Spleen (tissue), 13 donors: ENCODE measurements at places on chromosomes 6 and 20. TPM values are rescaled to one million over a fixed set of nuclear protein-coding genes. Genes with fewer than 3 reads are reported as not detected.

Gene ADA
- 25.0 TPM for polyA plus RNA-seq

Gene PRL
- not detected for polyA plus RNA-seq

Gene LAMA4
- 2.4 TPM for polyA plus RNA-seq

Gene FRK
- polyA plus RNA-seq: 0.20 TPM

Gene EYS
- not detected for polyA plus RNA-seq

Gene RCAN2
- polyA plus RNA-seq: 2.4 TPM

GRCh38 chr20:44572551-44573500 lies 9.6 kb upstream of the PKIG start:
- no peak for DNase-seq
- H3K27me3 ChIP-seq: no peaks in the 10 kb centered on the region
- peak overlapping the region; percentile 72 for H3K27ac ChIP-seq

DNA sequence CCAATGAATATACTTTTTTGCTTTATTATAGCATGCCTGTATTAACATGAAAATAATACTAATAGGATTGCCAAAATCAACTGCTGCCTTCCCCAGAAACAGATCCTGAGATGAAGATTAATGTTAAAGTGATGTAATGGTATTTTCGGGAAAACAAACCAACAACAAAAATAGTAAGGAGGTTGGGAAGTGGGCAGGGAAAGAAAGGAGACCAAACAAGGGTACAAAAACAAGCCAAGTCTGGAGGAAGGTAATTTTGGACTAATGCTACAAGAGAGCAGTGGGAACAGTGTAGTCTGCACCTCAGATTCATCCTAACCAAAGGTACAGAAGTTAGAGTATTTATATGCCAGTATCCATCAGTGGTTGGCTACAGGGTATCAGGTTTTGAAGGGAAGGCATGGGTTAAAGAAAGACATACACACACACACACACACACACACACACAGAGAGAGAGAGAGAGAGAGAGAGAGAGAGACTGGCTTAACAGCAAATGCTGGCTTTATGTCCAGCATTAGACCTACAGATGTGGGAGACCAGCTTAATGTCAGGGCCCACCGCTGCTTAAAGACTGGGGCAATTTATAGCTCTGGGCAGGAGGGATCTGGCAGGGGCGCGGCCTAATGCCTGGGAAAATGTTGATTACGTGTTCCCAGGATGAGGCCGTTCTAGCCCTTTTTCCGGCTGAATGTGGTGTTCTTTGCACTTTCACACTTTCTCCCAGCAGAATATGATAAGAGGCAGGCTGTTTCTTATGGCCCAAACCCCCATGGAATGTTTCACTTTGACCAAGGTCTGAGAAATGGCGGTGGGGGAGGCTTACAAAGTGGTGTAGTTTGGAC lies 3.8 kb upstream of the SLC17A1 start:
- H3K36me3 ChIP-seq: no peaks in the 10 kb centered on the region
- no peaks in the 10 kb centered on the region for H3K27me3 ChIP-seq
- H3K27ac ChIP-seq: no peak overlapping the region
- no peak for DNase-seq
- no peaks in the 10 kb centered on the region for H3K4me1 ChIP-seq

Gene MOG
- polyA plus RNA-seq: not detected

DNA sequence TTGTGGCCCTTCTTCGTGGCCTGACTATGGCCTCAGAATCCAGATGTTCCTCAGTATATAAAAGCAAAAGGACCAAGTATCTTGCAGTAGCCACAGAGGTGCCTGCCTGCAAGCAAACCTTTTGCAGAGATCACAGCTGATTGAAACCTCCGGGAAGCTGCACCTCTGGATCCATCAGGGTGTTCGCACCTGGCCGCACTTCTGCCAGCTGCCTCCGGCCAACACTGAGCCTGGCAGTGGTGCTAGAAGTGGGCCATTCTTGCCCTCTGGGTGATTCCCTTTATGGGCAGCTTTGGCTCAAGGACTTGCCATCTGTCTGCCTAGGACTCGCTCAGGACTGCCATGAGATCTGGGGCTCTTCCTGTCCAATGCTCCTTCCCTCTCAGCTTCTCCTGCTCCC lies 214.6 kb upstream of the ECI2 start:
- H3K4me1 ChIP-seq: no peaks in the 10 kb centered on the region
- no peak overlapping the region for H3K4me3 ChIP-seq
- no peaks in the 10 kb centered on the region for H3K36me3 ChIP-seq
- no peak overlapping the region for H3K27ac ChIP-seq
- no peaks in the 10 kb centered on the region for H3K27me3 ChIP-seq

DNA sequence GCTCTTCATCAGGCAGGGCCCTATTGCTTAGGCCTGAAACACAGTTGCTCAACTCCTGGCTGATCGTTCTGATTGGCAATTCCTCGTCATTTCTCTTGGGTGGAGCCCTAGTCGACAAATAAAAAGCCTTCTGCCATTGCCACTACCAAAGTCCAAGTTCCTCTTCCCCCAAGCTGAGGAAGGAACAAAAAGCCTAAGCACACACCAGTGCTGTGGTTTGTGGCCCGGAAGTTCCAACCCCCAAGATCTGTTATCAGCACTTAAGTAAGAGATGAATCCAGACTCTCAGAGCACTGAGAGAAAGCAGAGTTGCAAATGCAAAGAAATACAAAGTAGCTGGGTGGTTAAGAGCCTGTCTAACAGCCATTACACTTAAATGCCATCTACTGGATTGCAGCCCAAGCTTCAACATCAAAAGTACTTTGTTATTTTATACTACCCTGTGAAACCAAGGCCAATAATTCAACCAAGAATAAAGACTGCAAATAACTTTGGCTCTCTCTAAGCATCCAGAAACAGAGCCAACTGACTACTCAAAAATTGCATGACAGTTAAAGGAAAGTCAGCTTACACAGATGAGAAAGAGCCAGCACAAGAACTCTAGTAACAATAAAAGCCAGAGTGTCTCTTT lies 1024.0 kb downstream of the GRIK2 start:
- no peak overlapping the region for H3K4me3 ChIP-seq
- H3K27ac ChIP-seq: no peak overlapping the region
- H3K27me3 ChIP-seq: no peaks in the 10 kb centered on the region
- no peaks in the 10 kb centered on the region for H3K4me1 ChIP-seq

Gene PROKR2
- polyA plus RNA-seq: not detected

Gene RTN4IP1
- 6.5 TPM for polyA plus RNA-seq

- no peak overlapping the region for H3K4me3 ChIP-seq
- H3K36me3 ChIP-seq: no peaks in the 10 kb centered on the region
- no peak for DNase-seq
These were observed 43.9 kb upstream of the MDFI start for GRCh38 chr6:41594326-41594725.

DNA sequence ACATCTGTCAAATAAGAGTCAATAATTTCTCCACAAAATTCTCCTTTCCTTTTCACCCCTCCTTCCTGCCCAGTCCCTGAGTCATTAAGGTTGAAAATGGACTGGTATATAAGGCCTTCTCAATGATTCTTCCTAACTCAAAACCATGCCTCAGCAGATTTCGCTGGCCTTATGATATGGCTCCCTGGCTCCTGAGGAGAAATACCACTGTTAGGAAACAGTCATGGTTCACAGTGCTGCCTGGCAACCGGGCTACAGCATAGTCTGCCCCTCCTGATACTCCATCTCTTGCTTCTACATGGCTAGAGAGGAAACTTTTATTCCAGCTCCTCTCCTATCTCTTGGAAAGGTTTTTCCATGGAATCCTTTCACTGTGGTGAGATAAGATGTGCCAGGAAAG lies 4.7 kb downstream of the UBE2J1 start:
- no peaks in the 10 kb centered on the region for H3K27me3 ChIP-seq
- DNase-seq: no peak
- peaks cover 40% of the 10 kb centered on the region for H3K4me1 ChIP-seq
- no peak overlapping the region for H3K4me3 ChIP-seq
- peak overlapping the region; percentile 99 for H3K27ac ChIP-seq
- H3K36me3 ChIP-seq: no peaks in the 10 kb centered on the region

DNA sequence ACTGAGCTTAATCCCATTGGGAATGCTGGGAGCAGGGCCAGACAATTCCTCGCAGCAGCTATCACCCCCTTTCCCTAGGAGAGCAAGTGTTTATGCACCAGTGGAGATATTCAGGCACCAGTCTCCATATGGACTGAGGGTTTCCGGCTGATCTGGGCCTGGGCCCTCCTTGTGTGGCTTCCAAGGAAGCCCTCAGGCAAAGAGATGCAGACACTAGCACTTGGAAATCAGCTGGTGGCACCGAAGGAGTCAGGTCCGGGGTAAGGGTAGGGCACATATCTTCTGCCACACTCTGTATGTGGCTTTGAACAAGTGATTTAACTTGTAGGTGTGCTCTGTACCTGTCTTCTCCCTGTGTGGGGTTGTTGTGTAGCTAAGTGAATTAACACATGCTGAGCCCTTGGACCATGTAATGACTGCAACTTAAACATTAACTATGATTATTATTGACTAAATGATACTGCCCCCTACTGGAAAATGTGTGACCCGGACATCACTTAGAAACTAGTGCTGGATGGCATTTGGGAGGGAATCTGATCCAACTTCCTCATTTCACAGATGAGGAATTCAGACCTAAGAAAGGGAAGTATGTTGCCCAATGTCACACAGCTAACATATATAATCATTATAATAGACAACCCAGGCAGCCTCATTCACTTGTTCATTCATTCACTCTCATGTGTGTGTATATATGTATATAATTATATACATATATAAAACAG lies 19.3 kb upstream of the WFDC2 start:
- no peak overlapping the region for H3K27ac ChIP-seq
- H3K4me3 ChIP-seq: no peak overlapping the region
- no peak for DNase-seq

- no peak overlapping the region for H3K27ac ChIP-seq
- no peak overlapping the region for H3K4me3 ChIP-seq
- H3K4me1 ChIP-seq: peaks cover 27% of the 10 kb centered on the region
- no peak for DNase-seq
- no peaks in the 10 kb centered on the region for H3K36me3 ChIP-seq
- H3K27me3 ChIP-seq: no peaks in the 10 kb centered on the region
These were observed 475.3 kb upstream of the JARID2 start for GRCh38 chr6:14770572-14770971.

DNA sequence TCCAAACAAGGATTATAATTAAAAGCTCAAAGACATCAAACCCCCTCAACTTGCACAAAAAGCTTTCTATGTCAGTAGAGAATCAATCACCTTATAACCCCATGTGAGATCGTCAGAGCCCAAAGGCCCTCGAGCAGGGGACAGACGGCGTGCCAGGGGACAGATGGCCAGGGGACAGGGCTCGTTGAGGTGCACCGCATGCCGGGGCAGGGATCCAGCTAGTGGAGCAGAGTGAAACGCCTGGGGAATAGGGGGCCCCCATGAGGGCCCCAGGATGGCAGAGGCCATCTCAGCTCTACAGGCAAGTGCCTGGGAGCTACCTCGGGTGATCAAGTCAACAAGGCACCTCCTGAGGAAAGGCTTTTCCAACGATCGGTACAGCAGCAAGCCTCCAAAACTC lies 28.6 kb downstream of the DIDO1 start:
- H3K27ac ChIP-seq: no peak overlapping the region
- DNase-seq: peak; percentile 7
- no peaks in the 10 kb centered on the region for H3K27me3 ChIP-seq

DNA sequence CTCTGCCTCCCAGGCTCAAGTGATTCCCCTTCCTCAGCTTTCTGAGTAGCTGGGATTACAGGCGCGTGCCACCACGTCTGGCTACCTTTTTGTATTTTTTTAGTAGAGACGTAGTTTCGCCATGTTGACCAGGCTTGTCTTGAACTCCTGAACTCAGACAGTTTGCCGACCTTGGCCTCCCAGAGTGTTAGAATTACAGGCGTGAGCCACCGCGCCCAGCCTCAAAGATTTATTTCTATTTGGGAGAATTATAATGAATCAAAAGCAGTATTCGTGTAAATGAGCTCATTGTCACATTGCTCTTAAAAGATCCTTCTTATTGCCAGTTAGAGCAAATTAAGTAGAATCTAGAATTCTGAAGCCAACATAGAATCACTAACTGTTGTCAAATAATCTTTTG lies 9.4 kb upstream of the ZNF343 start:
- H3K4me1 ChIP-seq: no peaks in the 10 kb centered on the region
- H3K4me3 ChIP-seq: no peak overlapping the region
- no peak overlapping the region for H3K27ac ChIP-seq

- no peak overlapping the region for H3K4me3 ChIP-seq
- no peak for DNase-seq
- H3K36me3 ChIP-seq: no peaks in the 10 kb centered on the region
- no peaks in the 10 kb centered on the region for H3K27me3 ChIP-seq
- H3K4me1 ChIP-seq: peaks cover 21% of the 10 kb centered on the region
- no peak overlapping the region for H3K27ac ChIP-seq
These were observed 18.1 kb downstream of the PTPRA start for GRCh38 chr20:2891343-2891742.

- H3K27me3 ChIP-seq: no peaks in the 10 kb centered on the region
- no peak overlapping the region for H3K4me3 ChIP-seq
- no peaks in the 10 kb centered on the region for H3K36me3 ChIP-seq
- DNase-seq: peak; percentile 72
These were observed 17.0 kb downstream of the MDGA1 start for GRCh38 chr6:37680668-37681067.

DNA sequence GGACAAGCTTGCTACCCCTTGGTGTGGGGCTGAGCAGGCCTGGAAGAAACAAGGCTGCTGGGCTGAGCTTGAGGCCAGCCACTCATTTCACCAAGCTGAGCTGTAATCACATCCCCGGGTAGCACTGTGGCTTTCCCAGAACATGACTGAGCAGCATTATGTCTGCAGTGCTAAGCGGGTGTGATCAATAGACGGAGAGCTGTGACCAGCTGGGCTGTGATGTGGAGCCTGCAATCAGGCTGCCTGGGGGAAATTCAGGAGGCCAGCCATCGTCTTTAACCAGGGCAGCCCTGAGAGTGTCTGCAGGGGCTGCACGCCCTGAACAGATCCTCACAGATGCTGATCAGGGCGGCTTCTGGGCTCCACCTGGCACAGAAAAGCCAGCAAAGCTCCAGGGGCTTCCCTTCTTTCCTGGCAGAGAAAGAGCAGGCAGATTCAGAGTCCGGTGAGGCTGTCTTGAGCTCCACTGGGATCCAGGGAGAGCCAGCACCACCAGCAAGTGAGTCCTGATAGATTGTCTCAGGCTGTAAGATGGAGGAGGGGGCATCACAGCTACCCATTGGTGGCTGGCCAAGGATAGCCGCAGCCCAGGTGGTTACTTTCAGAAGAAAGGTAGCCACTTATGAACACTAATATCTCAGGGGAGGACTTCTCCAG lies 165.9 kb downstream of the NRN1 start:
- H3K4me1 ChIP-seq: no peaks in the 10 kb centered on the region
- no peaks in the 10 kb centered on the region for H3K27me3 ChIP-seq
- no peak overlapping the region for H3K4me3 ChIP-seq

DNA sequence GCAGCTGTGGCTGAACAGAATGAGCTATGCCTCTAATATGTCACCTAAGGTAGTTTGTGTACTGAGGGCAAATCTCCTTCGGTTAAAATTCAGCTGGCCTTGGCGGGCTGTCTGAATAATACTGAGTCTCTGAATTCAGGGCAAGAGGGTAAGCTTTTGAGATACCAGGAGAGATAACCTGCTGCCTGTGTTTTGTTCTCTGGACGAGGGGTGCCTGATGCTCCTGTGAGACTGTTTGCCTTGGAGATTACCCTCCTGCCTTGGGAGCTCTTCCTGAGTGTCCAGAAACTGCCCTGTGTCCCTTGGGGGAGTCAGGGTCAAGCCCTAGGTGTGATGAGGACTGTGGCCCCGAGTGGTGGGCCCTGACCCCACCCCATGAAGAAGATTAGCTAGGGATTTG lies 282.9 kb downstream of the KIF16B start:
- no peak overlapping the region for H3K27ac ChIP-seq
- H3K27me3 ChIP-seq: no peaks in the 10 kb centered on the region
- no peaks in the 10 kb centered on the region for H3K4me1 ChIP-seq
- DNase-seq: no peak
- H3K36me3 ChIP-seq: no peaks in the 10 kb centered on the region
- H3K4me3 ChIP-seq: no peak overlapping the region

- H3K4me1 ChIP-seq: no peaks in the 10 kb centered on the region
- H3K27me3 ChIP-seq: no peaks in the 10 kb centered on the region
- no peak for DNase-seq
- H3K4me3 ChIP-seq: no peak overlapping the region
- no peaks in the 10 kb centered on the region for H3K36me3 ChIP-seq
These were observed 95.4 kb downstream of the BCAS1 start for GRCh38 chr20:53974785-53975555.
